ENCODE measurements at places on chromosomes 3 and 15.

DNA sequence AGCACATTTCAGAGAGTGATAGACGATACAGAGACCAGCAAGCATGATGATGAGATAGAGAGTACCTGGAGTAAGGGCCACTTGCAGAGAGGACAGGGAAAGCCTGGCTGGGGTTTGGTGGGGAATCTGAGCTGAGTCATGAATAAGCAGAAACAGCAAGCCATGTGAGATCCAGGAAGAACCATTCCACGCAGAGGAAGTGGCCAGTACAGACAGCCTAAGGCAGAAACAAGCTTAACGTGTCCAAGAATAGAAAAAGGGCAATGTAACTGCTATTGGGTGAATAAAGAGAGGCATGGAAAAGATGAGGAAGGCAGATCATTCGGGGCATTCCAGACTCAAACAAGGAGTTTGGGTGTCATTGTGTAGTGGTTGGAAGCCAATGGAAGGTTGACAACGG lies 816.3 kb upstream of the CFAP20DC start:
- no peak for DNase-seq

DNA sequence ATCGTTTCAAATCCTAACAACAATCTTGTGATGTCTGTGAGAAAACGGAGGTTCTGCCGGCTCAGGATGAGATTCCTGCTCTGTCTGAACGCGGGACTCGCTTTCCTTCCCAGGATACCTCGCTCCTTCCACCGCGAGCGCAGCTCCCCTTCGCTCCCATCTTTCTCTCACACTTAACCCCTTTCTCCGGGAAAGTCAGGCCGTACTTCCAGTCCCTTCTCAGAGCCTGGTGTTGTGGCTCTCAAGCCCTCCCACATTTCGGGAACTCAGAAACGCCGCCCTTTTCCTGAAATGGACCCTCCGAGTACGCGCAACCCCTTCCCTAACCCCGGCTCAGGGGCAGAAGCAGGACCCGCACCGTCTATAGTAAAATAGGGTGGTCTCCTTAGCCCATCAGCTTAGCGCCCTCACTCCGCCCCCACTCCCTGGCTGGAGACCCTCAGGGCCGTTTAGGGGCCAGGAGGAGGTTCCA lies 378 bp upstream of the FEM1B start:
- DNase-seq = no peak

DNA sequence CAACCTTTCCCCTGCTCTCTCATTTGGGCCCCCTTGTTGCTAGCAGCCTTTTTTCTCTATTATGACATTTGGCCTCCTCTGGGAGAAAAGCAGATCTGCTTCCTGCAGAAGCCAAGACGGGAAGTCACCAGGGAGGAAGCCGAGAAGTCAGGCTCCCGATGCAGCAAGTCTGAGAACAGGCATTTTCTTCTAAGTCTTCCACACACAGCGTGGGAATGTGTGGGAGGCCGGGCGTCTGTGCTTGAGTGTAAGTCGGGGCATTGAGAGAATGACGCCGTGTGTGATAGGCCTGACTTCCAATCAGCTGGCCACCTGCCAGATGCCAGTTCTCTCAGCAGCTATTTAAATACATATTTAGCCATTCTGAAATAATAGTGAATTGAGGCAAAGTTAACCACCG lies 75.8 kb upstream of the FAM98B start:
- DNase-seq = no peak

- DNase-seq = no peak
These were observed 25.3 kb downstream of the ADGRG7 start for GRCh38 chr3:100634493-100635272.

- peak; percentile 22 for DNase-seq
These were observed 64.2 kb upstream of the MYZAP start for GRCh38 chr15:57527382-57528091.

DNA sequence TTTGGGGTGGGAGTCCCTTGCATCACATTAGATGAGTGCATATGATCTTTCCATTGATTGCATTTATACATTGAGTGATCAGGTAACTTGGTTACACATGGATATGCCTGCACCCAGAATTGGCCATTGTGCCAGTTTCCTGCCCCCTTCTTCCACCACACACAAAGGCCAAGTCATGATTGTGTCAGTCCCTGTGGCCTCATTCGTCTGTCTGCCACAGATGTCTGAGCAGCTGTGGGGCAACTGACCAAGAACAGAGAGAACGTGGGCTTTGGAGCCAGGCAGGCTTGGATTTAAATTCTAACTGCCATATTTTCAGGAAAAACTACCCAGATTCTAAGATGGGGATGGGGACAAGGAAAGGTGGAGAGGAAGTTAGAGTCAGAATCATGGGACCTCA lies 27.0 kb downstream of the CCNL1 start:
- no peak for DNase-seq

GRCh38 chr3:45472795-45473194 lies 84.4 kb downstream of the LARS2 start:
- DNase-seq = no peak

- peak; percentile 41 for DNase-seq
These were observed 20.3 kb upstream of the CSPG4 start for GRCh38 chr15:75732809-75733451.

DNA sequence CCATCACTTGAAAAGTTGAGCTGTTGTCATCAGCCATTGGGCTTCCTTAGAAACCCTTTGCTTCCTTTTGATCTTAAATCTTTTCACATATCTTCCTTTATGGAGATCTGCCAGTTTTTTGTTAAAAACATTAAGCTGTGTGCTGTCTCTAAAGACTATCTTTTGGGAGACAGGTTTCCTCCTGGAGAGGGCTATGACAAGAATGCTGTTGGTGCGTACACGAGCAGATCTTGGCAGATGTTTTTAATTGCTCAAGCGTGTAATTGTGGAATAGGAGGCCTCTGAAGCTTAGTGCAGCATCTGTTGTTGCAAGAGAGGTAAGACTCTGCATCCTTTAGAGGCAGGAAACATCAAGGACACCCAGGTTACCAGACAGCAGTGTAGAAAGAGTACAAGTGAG lies 56.8 kb downstream of the PHLDB2 start:
- no peak for DNase-seq

GRCh38 chr3:38150780-38151528 lies 12.5 kb downstream of the MYD88 start:
- DNase-seq = no peak

DNA sequence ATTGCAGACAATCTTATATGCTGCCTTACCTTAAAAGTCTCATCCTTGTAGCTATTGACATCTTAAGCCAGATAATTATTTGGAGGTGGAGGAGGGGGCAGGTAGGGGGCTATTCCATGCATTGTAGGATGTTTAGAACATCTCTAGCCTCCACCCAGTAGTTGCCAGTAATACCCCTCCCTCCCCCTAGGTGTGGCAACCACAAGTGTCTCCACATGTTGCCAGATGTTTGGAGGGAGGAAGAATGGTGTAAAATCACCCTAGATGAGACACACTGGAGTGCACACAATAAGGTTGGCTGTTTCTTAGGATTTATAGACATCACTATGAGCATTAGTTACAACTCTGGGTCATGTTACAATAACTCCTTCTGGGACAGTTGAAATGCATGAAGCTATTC lies 27.4 kb downstream of the GORASP1 start:
- DNase-seq = no peak

DNA sequence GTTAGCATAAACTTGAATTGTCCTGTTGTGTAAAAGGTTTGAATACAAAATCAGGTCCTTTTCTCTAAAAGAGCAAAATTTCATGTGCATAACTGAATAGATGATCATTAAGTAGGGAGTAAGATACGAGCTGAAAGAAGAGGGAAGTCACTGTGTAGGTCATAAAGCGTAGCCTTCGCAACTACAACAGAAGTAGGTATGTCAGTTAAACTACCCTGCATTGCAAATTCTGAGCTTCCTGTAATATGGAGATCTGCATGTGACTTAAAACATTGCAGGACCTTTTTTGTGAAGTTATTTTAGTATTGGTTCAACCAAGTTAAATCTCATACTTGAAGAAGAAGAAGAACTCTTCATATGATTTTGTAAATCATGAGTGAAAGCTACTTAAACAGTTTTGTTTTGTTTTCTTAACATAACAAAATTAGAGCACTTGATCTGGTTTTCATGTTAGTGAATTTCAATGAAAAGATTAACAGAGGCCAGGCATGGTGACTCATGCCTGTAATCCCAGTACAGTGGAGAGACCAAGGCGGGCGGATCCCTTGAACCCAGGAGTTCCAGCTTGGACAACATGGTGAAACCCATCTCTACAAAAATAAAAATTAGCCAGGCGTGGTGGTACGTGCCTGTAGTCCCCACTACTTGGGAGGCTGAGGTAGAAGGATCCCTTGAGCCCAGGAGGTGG lies 26.4 kb downstream of the ARMC8 start:
- DNase-seq = no peak

DNA sequence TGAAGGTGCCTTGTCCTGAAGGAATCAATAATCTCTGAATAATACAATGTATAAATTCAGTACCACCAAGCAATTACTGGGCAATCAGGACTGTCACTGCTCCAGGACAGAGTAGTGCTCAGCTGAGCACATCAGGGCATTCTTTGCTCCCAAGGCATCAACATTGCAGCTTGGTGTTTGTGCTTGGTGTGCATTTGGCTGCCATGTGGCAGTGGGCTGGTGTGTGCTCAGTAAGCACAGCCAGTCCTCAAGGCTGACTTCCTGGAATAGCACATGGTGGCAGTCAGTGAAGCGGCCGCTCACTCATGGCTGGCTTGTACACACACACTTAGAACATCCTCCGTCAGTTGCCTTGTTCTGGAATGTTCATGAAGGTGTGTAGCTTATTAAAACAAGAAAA lies 217.0 kb downstream of the EPHB1 start:
- DNase-seq = no peak

DNA sequence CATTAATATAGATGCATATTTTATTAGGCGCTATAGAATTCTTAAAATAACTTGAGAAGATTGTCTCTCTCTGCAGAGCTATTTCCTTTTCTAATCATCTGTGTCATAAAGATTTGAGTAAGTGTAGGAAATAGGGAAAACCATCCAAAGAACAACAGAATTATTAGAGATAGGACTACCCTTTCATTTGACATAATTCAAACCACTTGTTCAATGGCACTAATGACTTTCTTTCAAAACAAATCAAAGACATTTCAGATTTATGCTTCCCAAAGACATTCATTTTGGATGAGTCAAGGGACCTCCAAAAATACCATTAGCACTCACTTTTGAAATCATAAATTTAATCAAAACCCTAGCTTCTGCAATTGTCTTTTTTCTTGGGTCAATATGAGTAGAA lies 29.5 kb downstream of the PRICKLE2 start:
- no peak for DNase-seq

DNA sequence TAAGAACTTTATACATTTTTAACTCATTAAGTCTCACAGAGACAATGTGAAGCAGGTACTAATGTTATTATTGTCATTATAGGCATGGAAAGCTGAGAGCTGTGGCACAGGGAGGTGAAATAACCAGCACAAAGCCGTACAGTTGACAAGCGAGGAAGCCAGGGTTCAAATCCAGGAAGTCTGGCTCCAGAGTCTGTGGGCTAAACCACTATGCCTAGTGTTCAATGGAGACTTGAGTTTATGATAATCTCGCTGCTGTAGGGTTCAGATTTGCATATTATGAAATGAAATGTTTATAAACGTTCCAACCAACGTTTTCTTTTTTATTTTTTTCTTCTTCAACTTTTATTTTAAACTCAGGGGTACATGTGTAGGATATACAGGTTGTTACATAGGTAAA lies 60.0 kb downstream of the CHST2 start:
- no peak for DNase-seq

DNA sequence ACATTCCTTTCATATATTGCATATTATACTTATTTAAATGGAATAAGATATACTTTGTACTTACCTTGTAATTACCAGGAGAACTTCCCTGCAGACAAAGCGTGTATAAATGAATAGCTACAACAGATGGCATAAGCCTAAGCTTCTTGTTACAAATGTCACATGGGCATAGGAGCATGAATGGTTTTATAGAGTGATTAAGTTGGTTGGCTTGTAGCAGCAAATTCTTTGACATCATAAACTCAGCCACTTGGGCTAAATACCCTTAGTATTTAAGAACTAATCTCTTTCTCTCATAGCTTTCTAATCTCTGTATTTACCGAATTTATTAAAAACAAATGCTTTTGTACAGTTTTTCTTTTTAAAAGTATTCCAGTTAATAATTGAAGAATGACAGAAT lies at the start of gene UBAP1L:
Gene UBAP1L (minus strand): TSS at position 115 of the 400 bp plus-strand sequence. CDS start 8,985 bp downstream, outside the sequence.
- DNase-seq = no peak

DNA sequence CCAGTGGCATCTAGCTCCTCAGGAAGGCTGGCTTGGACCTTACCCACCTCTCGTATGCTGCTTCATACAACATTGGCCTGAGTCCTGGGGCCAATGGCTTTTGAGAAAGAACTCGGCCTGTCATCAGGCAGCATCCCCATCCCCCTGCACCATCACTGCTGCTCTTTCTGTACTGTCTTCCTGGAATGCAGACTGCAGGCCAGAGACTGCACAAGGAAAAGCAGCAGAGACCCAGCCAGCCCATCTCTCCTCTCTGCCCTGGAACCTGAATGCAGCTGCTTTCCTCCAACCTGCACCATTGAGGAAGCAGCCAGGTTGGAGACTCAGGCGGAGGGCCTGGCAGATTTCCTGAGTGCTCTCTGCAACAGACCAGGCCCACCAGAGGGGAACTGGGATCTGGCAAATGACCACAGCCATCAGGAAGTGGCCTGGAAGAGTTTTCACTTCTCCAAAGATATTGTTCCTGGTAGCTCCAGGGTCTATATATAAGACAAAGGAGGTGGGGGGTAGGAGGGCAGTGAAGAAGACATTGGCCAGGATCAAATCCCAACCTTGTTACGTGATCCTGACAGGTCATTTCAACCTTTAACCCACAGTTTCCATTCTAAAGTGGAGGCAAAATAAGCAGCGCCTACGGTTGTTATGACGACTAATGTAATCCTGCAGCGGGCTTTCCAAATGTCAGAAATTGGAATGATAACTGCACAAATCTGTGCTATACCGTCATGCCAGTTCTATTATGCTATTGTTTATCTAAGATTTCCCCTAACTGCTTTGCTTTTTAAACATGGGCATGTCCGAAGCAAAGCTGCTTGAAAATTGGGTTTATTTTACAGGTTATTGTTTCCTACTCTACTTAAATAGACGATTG lies 24.4 kb upstream of the RAB7A start:
- DNase-seq = no peak

GRCh38 chr15:48592221-48592731 lies 53.2 kb downstream of the FBN1 start:
- DNase-seq = no peak

- DNase-seq = no peak
These were observed at the start of gene CHRM5 for GRCh38 chr15:33968224-33968623. TSS of gene CHRM5 (plus strand) at chr15:33968497. CDS start at chr15:34062718, 94,221 bp downstream.

- DNase-seq = no peak
These were observed 22.4 kb downstream of the FOXB1 start for GRCh38 chr15:60026555-60026954.

DNA sequence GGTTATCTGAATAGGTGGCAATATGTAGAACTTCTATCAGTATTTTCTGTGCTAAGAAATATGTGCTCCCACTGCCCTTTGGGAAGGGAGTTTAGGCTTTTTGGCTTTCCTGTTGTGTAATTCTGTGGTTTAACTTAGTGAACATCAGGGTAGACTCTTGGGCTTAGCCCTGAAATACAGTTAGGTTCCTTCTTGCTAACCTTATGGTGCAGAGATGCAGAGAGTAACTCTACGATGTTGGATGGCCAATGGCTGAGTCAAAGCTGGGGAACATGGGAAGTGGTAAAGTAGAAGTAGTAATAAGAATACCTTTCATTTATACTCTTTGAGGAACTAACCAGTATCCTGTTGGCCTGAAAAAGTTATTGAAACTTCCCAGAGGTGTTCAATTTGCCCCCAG lies 80.8 kb upstream of the IL12A start:
- DNase-seq = no peak

- no peak for DNase-seq
These were observed 235.0 kb downstream of the SLC9A9 start for GRCh38 chr3:143613226-143613625.

GRCh38 chr3:124699686-124700396 lies 30.4 kb upstream of the UMPS start:
- no peak for DNase-seq
